ENCODE measurements at places on chromosomes 4 and X. TPM values are rescaled to one million over a fixed set of nuclear protein-coding genes. Genes with fewer than 3 reads are reported as not detected.

Gene CT45A2
- not detected for total RNA-seq

GRCh38 chrX:107551546-107551945, 76.8 kb upstream of the PRPS1 start:
- no peak for DNase-seq

Gene ARHGAP24
- 10.9 TPM for total RNA-seq

DNA sequence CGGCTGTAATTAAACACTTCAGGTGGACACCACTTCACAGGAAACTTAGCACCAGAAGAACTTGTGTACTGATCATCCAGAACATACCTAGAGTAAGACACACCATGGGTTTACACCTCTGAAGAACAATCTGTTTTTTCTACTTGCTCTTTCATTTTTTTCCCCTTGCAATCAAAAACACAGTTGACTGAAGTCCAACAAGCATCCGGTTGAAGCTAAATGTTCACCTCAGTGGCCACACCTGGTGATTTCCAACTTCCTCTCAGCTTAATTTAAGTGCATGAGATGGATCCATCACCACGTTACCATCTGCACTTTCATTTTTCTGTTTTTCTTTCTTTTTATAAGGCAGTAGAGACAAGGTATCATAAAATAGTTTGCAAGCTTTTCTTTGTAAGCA, 4.9 kb upstream of the TXK start:
- no peak for DNase-seq

DNA sequence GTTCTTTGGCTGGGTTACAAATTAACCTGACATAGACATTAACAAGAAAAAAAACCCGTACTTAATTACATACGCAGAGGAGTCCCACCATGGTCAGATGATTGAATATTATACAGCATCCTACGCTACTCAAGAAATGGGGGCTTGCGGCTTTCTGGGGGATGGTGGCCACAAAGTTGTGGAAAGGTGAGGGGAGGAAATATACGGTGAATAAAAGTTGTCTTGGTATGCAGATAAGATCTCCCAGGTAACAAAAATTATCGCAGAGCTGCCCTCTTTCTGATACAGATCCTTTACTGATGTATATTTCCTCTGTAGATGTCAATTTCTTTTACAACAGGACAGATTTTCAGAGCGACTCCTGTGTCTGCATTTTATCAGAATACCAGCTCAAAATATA, 890 bp downstream of the DCAF16 start:
- no peak for DNase-seq

DNA sequence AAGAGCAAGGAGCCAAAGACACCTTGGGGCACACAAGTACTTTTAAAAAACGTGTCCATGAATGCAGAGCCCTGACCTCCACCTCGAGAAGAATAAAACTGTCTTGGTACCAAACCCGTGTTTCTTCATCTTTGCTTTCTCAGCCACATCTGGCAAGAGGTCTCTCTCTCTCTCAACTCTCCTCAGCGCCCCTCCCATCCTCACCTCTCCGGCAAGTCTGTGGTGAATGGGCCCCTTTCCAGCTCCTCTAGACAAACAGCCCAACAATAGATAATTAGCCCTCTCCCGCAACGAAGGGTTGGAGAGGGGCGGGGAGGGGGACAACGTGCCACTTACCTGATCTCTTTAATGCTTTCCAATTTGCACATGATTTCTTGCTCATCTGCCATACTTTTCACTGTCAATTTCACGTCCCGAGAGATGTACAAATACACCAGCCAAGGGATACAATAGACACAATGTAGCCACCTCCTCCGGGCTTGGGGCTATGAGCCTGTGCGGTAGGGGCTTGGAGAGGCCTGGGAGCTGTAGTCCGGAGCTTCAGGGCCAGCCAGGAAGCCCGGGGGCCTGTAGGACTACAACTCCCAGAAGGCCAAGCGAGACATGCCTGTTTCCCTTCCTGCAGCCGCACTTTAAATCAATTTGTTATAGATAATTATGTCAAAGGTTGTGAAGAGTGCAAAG, at the start of gene ZC4H2:
ZC4H2 (minus strand) TSS at position 462 of the 684 bp plus-strand sequence; CDS start at position 389, 73 bp downstream.
- DNase-seq, result peak; percentile 72

- DNase-seq, result peak; percentile 43
Measured at GRCh38 chrX:574830-575229, 55.8 kb upstream of the SHOX start.

- no peak for DNase-seq
Measured at GRCh38 chr4:184007891-184008290, 102.8 kb downstream of the STOX2 start.

DNA sequence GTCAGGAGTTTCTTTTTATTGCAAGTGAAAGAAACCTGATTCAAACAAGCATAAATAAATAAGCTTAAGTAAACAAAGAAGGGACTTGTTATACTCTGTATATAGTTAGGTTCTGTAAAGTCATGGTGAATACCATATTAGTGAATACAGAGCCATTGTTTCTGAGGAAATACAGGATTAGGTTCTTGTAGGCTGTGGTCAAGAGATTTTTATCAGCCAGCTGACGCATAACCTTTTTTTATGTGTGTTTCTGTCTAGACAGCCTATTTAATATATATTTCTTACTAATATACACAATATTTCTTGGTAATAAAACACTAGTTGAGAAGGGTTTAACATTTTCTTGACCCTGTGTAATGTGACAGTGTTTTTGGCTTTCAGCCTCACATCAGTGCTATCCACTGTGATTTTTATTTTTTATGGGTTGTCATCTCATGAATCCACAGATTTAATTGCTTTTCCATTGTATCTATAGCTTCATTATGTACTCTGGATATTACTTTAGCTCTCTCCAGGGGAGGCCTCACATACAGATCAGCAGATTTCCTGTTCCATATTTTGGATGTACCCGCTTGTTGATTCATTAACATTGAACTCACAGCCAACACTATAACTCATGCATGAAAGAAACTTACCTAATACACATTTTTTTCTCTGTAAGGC, 8.0 kb downstream of the HERC3 start:
- DNase-seq, result no peak

DNA sequence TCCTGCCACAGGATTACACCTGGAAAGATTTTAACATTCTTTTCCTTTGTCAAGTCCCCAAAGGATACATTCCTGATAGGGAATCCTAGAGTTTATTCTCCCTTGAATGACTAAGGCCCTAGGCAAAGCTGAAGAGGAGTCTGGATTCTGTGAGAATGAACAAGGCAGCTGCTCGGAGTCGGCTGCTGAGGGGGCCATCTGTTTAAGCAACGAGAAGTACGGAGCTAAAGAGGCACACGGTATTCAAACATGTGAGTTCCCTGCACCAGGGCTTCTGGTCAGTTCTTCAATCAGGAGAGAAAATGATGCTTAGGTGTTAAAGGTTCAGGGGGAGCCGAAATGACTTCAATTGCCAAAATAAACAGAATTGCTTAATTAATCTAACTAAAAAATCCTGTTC, 97.6 kb downstream of the MGST2 start:
- DNase-seq, result no peak

GRCh38 chr4:102868153-102868780, 525 bp upstream of the CISD2 start:
- DNase-seq, result no peak

DNA sequence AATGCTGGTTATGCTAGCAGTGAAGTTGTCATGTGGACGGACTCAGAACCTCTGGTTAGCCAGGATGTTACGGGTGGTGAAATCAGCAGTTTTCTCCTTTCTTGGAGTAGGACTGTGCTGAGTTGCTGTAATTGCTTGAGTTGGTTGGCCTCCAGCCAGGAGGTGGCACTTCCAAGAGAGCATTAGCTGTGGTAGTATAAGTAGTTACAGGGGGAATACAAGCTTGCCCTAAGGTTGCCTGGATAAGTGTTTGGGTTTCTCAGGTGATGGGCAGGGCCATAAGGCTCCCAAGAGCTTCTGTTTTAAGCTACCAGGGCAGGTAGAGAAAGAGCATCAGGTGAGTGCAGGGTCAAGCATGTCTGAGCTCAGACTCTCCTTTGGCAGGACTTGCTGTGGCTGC, 103.0 kb downstream of the ZNF518B start:
- no peak for DNase-seq

DNA sequence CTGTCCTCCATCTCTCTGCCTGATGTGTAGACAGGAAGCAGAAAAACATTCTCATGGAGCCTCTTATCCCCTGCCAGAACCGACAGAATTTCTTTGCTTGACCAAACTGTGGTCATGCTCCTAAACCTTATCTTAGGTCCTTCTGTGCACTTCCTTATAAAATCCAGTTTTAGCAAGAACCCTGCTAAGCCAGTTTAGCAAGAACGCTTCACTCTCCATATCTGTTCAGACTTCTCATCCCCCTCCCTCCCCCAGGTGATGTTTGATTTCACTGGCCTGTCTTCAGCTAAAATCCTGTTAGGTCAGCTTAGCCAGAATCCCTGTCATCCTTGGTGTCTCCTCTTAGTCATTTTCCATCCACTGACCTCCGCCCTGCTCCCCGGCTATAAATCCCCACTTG, 1130.9 kb upstream of the PRKX start:
- DNase-seq, result no peak

DNA sequence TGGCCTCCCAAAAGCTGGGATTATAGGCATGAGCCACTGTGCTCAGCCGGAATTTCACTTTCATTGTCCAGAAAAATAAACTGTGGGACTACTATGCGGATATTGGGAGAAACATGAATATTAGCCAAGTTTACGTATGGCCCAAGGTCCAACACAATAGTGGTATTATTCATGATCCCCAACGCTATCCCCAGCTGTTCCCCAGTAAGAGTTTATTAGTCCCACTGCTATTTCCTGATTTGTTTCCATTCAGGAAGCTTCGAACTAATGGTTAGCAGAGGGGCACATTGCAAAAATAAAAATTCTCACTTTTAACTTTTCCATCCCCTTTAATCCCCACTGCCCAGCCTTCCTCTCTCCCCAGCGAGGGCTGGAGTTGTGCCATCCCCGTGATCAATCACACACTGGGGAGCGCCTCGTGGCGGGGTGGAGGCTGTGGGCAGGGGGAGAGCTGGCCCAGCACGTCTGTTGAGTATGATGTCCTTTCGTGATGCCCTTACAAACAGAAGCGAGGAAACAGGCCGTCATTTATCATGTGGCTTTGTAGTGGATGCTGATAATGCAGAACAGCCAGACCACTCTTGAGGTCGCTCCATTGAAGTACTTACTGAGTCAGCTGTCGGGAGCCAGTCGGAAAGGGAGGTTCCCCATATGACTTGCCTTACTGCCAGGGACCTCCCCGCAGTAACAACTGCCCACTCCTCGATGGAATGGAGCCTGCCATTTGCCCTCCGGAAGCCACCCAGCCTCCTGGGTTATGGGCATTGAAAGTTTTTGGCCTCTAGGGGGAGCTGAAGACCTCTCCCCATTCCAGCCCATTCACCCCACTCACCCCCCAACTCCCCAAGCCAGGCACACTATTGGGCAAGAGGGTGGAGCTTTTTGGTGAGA, 117.0 kb downstream of the KDR start:
- DNase-seq, result no peak

- DNase-seq, result no peak
Measured at GRCh38 chr4:149101649-149102048, 659.4 kb upstream of the NR3C2 start.

DNA sequence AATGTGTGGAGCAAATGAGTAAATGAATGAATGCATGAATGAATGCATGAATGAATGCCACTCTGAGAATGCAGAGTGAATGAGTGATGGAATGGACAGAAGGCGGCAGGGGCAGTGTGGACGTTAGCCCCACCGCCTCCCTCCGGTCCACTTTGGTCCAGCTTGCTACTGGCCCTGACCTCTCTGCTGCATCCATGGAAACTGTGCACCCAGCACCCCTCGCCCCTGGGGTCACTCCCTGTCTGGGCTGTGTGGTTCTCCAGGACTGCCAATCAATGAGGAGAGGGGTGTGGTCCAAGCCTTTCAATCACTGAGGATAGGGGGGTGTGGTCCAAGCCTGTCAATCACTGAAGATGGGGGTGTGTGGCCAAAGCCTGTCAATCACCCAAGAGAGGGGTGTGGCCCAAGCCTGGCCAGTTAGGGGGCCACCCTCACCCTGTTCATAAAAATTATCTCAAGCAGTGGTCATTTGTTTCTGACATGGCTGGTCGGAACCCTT, 39.2 kb upstream of the ASMTL start:
- DNase-seq, result no peak

GRCh38 chr4:122555216-122555615, 65.7 kb downstream of the IL21 start:
- DNase-seq, result no peak

GRCh38 chr4:43481526-43481925, 589.0 kb downstream of the GRXCR1 start:
- no peak for DNase-seq

DNA sequence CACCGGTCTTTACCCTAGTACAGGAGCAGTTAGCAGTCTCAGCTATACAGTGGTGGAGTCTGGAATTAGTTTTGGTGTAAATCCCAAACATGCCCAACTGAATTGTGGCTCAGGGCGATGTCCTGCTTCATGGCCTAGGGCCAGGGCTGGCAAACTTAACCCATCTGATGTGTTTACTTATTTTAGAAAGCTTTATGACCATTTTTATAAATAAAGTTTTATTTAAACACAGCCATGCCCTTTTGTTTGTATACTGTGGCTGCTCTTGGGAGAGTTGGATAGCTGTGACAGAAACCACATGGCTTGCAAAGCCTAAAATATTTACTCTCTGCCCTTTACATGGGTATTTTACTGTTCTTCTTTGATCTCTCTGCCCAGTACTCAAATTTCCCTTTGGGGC, 7.1 kb downstream of the FRMPD4 start:
- DNase-seq, result no peak

DNA sequence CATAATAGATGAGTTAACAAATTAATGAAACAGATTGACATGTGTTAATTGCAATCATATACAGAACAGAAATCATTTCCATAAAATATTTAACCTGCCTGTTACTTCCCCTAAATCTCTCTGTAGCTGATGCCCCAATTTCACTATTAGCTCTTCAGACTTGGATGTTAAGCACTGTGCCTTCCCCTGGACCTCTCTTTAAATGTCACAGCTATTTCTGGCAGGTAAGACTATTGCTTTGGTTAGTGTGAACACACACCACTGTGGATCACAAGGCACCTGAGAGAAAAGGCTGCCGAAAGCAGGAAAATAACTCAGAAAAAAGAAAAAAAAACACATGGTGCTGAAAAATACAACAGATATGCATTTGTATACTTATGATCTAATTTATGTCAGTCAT, 91.3 kb downstream of the SNCA start:
- DNase-seq, result no peak

Gene OPHN1
- 5.6 TPM for total RNA-seq

Gene ADGRA3
- 27.9 TPM for total RNA-seq

Gene PLK4
- 28.3 TPM for total RNA-seq

Gene OTC
- 3.2 TPM for total RNA-seq

DNA sequence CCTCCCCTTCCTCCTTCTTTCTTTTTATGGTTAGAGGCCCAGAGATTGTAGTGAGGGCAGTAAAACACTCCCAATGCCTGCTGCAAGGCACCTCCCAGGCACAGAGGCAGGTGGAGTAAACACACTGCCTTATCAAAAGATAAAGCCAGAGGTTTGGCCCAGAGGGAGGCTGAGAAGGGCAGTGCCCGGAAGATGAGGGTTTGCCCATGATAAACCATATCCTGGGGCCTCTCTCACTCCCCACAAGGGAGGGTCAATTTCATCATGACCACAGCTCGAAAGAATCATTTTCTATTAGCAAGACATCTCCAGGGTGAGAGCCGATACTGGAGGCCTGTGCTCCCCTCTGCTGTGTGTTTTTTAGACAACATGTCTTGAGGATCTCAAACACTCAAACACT, 98.5 kb upstream of the FAM9C start:
- DNase-seq, result no peak

- DNase-seq, result no peak
Measured at GRCh38 chr4:101171747-101172146, 175.6 kb downstream of the PPP3CA start.

Gene PNCK
- 3.7 TPM for total RNA-seq

GRCh38 chr4:105257817-105258495, 111.3 kb downstream of the TET2 start:
- DNase-seq, result no peak

Gene MAGEA4
- total RNA-seq, result not detected

Gene LONRF3
- total RNA-seq, result 1.5 TPM

Gene ARHGAP36
- 1.6 TPM for total RNA-seq

Gene FHDC1
- total RNA-seq, result 23.1 TPM
